ENCODE measurements at places on chromosomes 5 and 9.

DNA sequence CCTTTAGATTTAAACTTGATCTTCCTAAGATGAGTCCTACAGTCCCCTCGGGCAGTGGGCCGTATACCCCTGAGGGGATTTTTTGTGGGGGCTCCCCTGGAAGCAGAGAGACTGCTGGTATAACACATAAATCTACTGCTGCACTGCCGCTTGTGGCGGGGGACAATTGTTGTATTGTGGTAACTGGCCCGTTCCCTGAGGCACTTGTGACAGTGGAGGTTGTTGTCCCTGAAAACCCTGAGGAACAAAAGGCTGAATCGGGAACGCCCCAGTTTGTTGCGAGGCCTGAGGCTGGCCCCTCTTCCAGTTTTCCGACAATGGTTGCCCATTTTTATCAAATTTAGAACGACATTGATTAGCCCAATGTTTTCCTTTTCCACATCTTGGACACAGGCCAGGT, 4.7 kb upstream of the TMEM141 start:
- DNase-seq: peak; percentile 1

GRCh38 chr5:6760686-6761085, 47.5 kb downstream of the TENT4A start:
- DNase-seq: peak; percentile 21

DNA sequence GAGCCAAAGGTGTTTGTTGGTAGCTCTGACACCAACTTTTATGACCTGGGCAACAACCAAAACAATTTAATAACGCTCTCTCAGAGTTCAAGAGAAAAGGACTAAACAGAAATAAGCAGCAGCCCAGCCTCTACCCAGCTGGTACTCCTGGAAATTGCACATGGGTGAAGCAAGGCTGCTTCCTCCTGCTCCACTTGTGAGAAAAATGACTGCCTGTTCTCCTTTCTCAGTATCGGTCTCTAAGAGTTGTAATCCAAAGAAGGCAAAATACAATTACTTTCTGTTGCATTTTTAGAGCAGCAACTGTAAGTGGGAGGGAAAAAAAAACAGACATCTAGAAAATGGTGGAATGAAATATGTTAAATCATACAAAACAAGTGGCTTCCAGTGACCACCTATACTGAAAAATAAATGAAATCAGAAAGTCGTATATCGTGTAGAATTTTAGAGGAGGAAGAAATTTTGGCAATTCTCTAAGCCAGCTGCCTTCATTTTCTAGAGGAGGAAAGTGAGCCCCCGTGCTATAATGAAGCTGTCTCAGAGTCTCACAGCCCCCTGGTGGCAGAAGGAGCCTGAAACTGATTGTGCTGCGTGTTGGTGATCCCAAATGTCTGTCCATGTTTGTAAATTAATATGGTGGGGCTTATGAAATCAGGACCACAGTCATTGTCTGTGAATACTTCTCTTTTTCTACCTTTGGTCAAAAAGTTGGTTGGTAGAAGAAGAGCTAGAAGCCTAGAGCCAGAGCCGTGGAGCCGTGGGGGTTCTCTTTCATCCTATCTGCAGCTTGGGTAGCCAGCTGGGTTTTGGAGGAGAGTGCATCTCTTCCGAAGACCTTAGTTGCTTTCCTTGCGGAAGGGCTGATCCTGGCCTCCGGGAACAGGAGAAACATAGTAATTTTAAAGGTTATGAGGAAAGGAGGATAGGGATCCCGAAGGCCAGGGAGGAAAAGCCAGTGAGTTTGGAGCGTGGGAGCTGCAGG, 139.9 kb downstream of the PIP5K1B start:
- peak; percentile 28 for DNase-seq

DNA sequence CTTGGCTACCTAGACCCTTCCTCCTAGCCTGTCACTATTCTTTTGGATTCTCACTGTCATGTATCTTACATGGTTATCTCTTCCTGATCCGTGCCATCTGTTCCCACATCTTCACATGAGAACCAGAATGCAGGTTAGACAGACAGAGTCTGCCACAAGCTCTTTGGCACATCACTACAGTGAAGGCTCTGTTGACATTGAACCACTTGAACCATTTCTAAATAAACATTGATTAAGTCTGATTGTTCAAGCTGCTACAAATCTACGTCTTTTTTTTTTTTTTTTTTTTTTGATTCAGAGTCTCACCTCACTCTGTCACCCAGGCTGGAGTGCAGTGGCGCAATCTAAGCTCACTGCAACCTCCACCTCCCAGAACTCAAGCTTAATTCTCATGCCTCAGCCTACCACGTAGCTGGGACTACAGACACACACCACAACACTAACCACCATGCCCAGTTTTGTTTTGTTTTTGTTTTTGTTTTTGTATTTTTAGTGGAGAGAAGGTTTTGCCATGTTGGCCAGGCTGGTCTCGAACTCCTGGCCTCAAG, 85.1 kb upstream of the LRRTM2 start:
- no peak for DNase-seq

GRCh38 chr9:98993570-98993945, 49.9 kb downstream of the COL15A1 start:
- no peak for DNase-seq

GRCh38 chr9:129834489-129835127, 467 bp downstream of the C9orf78 start:
- no peak for DNase-seq

DNA sequence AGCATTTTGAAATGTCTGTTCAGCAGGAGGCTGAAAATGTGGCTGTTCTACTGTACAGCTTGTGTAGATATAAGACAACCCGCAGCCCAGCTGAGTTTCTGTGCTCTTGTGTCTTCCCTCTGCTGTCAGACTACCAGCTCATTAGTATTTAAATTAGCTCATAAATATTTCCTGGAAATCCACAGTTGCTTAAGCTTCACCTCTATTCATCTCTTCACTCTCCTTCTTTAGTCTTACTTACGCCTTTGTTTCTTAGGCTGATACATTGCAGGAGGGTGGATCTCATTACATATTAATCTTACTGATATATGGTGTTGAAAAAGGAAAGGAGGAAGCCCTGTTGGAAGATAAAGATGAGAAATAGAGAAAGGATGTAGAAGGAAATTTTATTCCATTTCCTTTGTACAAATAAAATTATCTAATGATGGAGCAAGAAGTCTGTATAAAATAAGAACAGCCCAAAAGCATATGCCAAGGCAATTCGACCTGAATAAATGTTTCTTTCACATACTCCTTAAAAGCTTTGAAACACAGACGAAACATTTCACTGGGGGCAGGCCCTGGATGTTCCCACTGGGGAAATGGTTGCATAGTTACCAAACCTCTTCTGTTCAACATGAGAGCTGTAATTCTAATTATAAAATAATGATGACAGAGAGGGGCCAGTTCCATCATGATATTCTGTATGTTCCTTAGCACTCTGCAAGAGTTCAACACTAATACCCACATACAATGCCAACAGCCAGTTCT, 111.8 kb upstream of the APC start:
- DNase-seq: no peak

DNA sequence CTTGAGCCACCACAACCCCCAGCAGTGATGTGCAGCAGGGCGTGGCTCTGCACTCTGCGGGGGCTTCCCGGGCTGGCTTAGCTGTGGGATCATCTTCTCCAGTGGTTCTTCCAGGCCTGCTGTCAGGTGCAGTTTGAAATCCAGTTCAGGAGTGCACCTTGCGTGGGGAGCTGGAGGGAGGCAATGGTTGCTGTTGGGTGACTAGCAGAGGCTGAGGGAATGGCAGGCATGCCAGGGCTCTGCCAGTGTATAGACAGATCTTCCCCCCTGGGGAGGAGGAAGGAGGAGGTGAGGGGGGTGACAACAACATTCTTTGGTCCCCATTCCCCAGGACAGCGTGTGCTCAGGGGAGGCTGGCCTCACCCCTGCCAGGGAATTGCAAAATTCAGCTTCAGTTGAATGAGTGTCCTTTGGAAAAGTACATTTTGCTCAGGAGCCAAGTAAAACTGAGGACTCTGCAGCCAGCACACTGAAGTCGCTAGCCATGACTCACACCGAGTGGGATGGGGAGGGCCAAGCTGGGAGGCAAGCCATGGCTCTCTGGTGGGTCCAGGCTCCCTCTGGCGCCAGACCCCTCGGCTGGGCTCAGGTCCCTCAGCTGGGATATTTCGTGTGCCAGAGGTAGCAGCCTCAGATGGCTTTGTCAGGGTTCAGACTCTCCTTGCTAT, 35.0 kb downstream of the ERGIC1 start:
- DNase-seq: peak; percentile 73

DNA sequence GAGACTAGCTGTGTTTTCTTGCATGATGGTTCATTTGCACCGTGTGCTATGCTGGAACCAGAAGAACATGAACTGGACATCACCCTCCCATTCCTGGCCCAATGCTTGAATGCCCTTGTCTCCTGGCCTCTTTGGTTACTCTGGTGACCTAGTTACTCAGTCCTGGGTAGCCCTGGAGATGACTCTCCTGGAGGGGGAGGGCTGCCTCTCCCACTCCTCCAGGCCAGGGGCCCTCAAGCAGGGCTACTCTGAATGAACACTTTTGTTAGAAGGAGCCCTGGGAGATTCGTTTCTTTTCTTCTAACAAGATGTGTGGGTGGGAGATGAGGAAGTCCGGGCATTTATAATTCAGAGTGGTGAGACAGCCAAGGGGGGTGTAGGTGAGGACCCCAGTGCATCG, 12.0 kb upstream of the NKX2-5 start:
- no peak for DNase-seq

DNA sequence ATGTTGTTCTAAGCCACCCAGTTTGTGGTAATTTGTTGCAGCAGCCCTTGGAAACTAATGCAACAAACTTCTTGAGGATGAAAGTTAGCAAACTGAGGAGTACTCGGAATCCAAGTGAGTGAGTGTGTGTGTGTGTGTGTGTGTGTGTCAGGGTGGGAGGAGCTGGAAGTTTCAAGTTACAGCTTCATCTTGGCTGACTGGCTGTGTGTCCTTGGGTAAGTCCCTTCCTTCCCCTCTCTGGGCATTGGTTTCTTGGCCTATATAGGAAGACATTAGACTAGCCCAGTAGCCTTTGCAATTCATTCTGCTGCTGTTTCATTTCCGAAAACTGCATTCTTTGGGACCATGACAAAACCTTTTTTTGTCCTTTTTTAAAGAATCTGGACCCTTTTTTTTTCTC, 157.2 kb downstream of the MELK start:
- no peak for DNase-seq

DNA sequence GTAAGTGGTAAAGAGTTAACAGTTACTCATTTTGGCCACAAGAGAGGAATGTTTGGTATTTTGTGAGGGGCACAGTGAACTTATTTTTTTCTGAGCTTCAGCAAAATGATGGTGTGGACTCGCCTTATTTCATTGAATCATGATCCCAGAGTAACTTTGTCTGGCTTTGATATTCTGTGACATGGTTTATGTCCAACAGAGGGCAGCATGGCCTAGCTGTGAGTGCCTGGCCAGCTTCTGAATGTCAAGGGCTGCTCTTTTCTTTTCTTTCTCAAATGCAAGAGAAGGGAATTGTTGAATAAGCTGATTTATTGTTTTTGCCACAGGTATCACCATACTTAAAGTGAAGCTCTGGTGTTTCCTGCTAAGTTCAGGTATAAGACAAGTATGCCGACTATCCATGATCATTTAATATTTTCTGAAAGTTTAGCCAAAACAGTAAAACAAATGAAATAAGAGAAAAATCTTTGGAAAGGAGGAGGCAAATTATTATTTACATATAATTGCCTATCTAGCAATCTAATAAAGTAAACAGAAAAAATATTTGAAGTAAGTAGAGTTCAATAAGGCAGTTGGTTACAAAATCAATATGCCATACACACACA, 31.7 kb downstream of the MRPL22 start:
- DNase-seq: no peak

DNA sequence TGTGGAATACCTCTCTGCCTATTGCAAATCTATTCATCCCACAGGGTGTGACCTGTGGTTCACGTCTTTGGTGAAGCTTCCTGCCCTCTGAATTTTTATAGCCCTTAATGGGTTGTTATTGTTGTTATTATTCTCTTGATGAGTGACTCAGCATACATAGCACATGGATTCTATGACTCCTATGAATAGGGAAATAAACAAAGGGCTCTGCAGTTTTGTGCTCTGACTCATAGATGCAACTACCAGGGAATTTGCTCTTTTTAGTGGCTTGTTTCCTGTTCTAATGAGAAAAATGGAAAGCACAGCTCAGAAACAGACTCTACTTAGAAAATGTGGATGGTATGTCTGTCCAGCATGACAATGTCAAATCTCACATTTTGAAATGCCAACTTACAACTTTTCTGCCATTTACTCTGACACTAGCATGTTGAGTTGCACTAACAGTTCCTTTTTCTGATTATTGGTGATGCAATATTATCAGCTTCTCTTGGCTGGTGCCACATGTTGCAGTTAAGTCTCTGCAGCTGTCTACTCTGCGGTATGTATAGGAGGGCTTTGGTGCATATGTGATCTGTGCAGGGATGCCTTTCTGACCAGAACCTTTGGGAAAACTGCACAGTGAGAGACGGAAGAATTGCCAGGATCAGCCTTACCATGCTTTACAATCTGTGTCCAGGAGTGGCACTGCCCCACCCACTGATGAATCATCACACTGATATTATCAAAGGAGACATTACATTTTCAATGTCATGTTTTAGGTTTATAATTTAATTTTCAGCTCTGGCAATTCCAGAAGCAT, 996.4 kb upstream of the WWC1 start:
- DNase-seq: no peak

DNA sequence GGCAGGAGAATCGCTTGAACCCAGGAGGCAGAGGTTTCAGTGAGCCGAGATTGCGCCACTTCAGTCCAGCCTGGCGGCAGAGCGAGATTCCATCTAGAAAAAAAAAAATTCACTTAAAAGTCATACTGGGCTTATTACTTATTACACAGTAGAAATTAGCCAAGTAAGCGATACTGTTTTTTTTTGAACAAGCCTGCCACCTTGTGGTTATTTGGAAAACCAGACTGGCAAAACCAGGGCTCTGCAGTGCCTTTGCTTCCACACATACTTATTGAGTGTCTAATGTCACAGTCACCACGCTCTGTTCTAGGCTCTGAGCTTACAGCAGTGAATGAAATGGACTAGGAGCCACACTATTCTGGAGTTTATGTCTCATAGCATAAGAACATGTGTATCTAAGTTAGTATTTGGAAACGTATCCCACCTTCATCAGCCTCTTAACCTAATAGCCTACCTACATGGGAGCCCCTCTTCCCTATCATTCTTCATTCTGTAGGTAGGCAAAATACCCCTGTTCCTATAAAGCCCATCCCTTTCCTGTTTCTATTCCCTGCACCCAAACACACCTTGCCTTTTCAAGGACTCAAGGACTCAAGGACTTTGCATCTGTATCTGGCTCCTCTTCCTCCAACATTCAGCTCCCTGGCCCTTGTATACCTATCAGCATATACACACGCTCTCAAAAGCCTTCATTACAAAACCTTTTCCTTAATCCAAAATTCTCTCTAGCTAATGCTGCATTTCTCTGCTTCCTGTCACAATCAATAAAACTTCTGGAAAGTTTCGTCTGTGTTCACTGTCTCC, 13.9 kb upstream of the BASP1 start:
- DNase-seq: peak; percentile 45

DNA sequence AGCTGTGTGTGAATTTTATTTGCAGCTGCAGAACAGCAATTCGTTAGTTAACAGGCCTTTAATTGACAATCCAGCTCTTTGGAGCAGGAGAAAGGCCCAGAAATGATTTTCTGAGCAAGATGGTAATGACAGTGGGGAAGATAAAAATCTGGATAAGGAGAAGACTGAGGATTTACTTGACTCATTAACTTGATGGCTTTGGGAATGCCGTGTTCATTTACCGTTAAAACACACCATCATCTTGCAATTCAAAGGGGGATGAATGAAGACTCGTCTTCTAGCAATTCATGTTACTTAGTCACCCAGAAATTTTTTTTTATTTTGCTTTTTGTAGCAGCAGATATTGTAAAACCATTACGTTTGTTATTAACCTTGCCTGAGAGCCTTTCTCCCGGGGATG, 52.0 kb downstream of the PTTG1 start:
- no peak for DNase-seq
